HuH-7 (cell line): ENCODE measurements at places on chromosomes 12 and 14.
A peak's percentile ranks its signal among the peaks of the same experiment; 100 is the strongest.

- DNase-seq: peak; percentile 47
Observed at GRCh38 chr12:47082796-47083621, 3.2 kb upstream of the AMIGO2 start.

DNA sequence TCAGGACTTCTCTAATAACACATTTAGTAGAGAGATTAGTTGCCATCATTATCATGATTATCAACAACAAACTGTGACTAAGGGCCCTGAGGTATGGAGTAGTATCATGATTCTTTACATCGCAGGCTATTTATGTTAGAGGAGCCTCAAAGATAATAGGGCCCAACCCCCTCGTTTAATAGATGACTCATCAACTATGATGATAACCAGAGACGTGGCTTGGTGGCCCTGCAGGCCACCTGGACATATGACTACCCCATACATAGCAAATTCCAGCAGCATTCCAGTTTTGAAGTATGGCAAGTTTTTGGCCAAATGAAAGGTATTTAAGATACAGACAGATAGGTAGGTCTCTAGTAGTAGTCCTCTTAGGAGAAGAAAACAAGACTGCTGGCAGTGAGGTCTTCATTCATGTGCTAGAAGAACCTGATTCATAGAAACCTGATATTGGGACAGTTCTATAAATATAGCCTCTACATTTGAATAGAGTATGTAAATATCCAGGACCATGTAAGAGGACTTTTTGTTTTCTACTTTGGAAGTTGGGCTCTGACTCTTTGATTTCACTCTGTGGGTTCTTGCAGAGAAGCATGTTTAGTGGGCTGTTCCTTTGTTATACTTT is 5.6 kb downstream of the RIC8B start:
- DNase-seq: no peak

- no peak for DNase-seq
Observed at GRCh38 chr12:125284945-125285685, 219.9 kb downstream of the AACS start.

DNA sequence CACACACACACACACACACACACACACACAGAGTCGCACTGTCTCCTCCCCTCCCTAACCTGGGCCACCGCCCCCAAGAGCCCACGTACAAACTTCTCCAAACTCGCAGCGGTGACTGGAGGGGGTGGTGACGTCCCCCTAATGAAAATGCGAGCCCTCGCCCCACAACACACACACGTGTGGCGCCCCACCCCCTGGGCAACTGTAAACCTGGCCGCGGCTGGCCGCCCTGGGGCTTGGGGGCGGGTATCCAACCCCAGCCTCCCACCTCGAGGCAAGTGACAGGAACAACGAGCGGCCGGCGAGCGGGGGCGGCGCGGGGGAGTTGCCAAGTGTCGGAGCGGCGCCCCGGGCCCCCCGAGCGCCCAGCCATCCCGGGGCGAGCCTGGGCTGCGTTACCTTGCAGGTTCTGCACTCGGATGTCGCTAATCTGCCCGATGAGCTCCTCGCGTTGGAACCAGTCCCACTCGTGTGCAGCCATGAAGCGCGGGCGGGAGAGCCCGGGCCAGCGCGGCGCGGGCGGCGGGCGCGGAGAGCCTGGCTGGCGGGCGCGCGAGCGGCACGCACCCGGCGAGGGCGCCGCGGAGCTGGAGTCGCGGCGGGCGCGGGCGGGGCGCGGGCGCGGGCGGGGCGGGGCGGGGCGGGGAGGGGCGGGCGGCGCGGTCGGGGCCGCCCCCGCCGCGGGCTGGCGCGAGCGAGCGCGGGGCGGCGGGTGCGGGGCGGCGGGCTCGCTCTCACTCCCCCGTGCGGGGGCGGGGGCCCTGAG is at the start of gene CLMN:
TSS of gene CLMN (minus strand) at position 597 of the 766 bp plus-strand sequence. CDS start at position 481, 116 bp downstream.
- DNase-seq: no peak

DNA sequence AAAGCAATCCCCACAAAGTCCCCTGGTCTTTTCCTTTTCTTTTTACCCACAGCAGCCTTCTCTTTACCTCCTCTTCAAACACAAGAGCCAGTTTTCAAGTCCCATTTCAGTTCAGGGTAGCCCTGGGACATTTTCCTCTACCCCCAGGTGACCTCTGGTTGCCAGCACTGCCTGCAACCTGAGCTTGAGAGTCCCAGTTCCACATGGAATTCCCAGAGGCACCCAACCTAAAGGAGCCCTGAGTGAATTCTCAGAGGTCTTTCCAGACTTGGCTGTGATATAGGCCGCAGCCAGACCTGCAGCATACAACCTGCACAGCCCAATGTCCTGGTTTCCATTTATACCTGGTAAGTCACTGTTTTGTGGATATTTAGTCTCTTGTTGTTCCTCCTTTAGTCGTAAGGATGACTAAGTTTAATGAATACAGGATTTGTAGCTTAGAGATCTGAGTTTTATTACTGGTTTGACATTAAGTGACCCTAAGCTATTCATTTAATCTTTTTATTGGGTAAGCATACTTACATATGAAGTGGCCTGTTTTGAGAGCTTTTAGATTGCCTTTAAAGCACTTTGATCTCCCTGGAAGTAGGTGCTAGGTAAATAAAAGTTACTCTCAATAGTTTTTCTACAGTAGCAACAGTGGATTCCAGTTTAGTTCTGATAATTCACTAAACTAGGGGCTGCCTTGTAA is 159.8 kb downstream of the TGFB3 start:
- no peak for DNase-seq

- no peak for DNase-seq
Observed at GRCh38 chr14:35279369-35279768, 12.8 kb upstream of the PSMA6 start.

- DNase-seq: no peak
Observed at GRCh38 chr12:124764451-124764850, 99.2 kb downstream of the SCARB1 start.

GRCh38 chr14:68767248-68767645 is 25.6 kb downstream of the ZFP36L1 start:
- DNase-seq: no peak

GRCh38 chr12:237026-237815 is 23.3 kb upstream of the SLC6A12 start:
- DNase-seq: peak; percentile 59

DNA sequence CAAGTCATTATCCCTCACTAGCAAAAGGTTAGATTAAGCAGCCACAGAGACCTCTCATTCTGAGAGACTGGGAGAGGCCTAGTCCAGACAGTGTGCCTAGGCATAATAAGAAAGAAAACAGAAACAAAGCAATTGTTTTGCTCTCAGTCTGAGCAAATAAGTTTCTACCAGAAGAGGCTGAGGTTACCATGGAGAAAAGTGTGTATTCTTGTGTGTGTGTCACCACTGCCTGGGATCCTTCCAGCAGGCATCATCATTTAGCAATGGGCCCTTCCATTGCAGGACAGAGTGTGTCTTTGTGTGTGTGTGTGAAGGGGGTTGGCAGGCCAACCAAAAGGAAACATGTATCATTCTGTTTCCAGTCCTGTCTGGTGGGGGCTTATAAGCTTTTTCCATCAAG is 3.7 kb downstream of the EFS start:
- no peak for DNase-seq

GRCh38 chr14:35766700-35767082 is 42.4 kb downstream of the RALGAPA1 start:
- no peak for DNase-seq

- no peak for DNase-seq
Observed at GRCh38 chr12:76554405-76555230, 5.0 kb downstream of the OSBPL8 start.

DNA sequence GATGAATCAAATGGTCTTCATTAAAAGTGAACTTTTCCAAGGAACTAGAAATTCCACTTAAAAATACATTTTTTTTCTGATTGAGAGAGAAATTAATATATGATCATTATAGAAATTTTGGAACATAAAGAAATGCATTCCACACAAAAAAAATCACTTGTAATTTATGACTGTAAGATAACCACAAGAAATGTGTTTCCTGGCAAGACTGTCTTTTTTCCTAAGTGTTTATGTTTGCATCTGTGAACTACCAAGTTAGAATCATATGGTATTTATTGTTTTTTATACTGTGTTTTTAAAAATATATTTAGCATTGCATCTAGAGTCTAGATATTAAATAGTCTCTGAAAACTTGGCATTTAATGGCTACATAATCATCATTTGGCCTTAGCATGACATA is 726.8 kb downstream of the BCL11B start:
- DNase-seq: no peak
